Hematopoietic multipotent progenitor cell (in vitro differentiated cells): ENCODE measurements at places on chromosomes 2 and 18.

- no peak for DNase-seq
Measured at GRCh38 chr2:23803264-23803964, 123.5 kb downstream of the ATAD2B start.

GRCh38 chr2:2291500-2292260, 39.4 kb downstream of the MYT1L start:
- DNase-seq = no peak

GRCh38 chr2:778731-779350, 101.6 kb upstream of the TMEM18 start:
- DNase-seq = no peak

GRCh38 chr2:85769236-85769982, 15.6 kb downstream of the ATOH8 start:
- no peak for DNase-seq

GRCh38 chr2:218975060-218975777, 9.8 kb downstream of the FEV start:
- DNase-seq = no peak

DNA sequence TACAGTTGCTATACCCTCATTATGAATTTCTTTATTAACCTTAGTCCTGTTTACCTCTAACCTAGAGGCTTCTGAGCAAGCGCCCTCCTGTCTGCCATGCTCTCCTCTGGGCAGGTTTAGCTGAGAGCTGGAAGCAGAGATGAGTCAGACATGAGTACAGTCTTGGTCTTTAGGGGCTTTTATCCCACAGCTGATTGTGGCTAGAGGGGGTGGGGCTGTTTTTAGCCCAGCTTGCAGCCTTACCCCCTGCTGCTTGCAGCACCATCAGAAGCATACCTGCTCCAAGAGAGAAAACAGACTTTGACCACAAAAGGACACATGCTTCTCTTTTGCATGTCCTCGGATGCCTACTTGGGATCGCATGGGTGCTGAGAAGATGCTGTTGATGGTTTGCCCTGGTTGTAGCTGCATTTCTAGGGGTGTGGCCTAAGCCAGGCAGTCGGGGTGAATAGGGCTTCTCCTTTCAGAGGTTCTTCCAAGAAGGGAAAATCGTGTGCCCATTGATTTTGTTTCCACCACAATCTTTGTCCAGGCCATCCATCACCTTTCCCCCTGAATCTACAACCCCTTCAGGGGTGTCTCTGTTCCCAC, 115.0 kb upstream of the LGALSL start:
- no peak for DNase-seq
